ENCODE measurements at places on chromosomes 11 and 22.

GRCh38 chr11:35907648-35908431 is 36.0 kb upstream of the LDLRAD3 start:
- no peak for DNase-seq

DNA sequence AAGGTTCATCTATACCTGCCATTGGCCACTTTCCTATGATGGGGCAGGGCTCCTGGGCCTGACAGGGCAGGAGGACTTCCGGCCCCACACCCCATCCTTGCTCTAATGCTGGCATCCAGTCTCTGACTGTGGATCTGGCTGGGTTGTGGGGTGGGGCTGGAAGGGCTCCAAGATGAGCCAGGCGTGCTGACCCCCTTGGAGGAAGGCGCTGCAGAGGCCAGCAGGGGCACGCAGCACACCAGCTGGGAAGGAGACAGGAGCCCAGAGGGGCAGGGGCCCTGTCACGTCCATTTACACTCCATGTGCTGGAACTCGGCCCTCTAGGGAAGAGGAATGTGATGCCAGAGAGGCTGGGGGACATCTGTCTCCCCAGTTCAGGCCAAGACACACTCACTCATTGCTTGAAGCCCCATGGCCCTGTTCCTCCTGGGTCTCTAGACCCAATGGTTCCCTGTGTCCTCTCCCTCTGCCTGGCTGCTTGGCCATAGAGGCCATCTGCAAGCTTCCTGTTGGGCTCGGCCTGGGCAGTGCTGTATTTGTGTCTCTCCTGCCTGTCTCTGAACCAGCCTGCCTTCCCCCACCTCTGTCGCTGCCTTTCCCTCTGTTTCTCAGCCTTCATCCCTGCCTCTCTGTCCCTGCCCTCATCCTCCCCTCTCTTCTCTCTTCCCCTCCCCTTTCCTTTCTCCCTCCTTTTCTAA is 67.5 kb upstream of the NECTIN1 start:
- no peak for DNase-seq

- DNase-seq, result no peak
Measured at GRCh38 chr11:29328961-29329441, 687.8 kb downstream of the KCNA4 start.

- DNase-seq, result no peak
Measured at GRCh38 chr22:49047447-49047846, 780.2 kb downstream of the BRD1 start.

DNA sequence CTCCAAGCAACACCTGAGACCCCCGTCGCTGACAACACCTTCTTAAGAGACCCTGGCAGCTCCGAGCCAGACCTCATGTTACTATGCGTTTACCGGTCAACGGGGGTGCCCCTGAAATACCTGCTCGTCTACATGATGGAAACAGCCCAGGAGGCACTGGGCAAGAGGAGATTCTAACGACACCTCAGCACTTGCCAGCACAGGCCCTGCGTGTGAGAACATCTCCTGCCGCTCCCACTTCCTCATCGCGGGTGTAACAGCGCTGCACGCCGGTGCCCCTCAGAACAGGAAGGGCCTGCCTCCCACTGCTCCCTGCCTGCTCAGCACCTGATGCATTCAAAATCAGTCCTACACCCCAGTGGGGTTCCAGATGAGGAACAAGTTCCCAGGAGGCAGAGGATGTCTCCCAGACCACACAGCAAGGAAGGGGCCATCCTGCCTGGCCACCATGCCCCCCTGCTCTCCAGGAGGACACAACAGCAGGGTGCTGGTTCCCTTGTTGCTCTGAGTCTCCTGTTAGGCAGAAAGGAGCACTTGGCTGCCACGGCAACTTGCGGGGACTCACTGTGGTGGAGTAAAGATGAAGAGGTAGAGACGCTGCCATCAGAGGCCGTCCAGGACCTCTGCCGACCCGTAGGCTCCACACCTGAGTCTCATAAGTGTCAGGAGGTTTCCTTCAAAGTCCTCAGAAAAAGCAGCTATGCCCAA is 2.1 kb downstream of the TOLLIP start:
- no peak for DNase-seq

- DNase-seq, result peak; percentile 19
Measured at GRCh38 chr11:16924826-16925560, 89.2 kb downstream of the PLEKHA7 start.

- peak; percentile 80 for DNase-seq
Measured at GRCh38 chr11:111604392-111605009, 2.3 kb downstream of the SIK2 start.

DNA sequence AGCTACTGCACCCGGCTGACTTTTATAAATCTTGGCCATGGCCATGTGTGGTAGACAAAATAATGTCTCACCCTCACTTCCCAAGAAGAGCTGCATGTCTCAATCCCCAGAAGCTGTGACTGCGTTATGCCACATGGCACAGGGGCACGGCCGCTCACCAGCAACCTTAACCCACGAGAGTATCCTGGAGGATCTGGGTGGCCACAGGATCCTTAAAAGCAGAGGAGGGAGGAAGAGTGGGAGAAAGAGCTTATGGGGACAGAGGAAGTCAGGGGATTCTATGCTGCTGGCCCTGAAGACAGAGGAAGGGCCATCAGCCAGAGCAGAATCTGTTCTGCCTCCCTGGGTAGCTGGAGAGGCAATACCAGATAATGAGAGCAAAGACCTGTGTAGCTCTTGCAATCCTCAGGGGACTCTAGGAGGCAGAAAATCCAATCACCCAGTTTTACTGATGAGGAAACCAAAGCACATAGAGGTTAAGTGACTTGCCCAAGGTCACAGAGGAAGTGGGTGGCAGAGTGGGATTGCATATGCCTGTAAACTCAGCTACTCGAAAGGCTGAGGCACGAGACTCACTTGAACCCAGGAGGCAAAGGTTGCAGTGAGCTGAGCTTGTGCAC is 55.3 kb downstream of the CELSR1 start:
- DNase-seq, result no peak

DNA sequence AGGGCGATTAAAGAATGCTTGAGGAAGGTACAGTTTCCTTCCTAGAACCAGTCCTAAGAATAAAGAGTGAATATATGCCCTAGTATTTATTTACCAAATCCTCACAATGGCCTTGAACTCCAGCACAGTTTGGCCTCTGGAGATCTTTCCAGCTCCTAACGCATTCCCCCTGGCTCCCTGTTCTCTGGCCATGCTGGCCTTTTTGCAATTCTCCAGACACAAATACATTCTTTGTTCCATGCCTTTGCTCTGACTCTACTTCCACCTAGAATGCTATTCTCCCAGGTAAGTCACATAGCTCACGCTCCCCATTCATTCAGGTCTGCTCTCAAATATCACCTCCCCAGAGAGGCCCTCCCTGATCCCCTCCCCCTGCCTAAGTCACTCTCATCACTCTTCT is 3.7 kb upstream of the DGKZ start:
- no peak for DNase-seq

GRCh38 chr11:35293035-35293434 is 126.3 kb downstream of the SLC1A2 start:
- no peak for DNase-seq

DNA sequence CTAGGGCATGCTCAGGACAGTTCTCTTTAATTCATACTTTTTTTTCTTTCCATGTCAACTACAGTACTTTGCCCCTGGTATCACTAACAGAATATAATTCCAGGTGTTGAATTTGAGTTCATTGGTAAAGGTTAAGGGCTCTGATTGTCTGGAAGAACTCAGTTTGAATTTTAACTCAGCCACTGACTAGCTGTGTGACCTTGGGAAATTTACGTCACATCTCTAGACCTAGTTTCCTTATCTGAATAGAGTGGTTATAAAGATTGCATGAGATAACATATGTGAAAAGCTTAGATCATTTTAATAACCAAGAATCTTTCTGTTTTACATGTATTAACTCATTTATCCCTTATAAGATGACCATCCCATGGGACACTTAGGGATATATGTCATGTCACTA is 15.8 kb upstream of the ZC3H12C start:
- DNase-seq, result no peak

GRCh38 chr11:841981-842369 is 354 bp downstream of the POLR2L start:
- DNase-seq, result no peak

DNA sequence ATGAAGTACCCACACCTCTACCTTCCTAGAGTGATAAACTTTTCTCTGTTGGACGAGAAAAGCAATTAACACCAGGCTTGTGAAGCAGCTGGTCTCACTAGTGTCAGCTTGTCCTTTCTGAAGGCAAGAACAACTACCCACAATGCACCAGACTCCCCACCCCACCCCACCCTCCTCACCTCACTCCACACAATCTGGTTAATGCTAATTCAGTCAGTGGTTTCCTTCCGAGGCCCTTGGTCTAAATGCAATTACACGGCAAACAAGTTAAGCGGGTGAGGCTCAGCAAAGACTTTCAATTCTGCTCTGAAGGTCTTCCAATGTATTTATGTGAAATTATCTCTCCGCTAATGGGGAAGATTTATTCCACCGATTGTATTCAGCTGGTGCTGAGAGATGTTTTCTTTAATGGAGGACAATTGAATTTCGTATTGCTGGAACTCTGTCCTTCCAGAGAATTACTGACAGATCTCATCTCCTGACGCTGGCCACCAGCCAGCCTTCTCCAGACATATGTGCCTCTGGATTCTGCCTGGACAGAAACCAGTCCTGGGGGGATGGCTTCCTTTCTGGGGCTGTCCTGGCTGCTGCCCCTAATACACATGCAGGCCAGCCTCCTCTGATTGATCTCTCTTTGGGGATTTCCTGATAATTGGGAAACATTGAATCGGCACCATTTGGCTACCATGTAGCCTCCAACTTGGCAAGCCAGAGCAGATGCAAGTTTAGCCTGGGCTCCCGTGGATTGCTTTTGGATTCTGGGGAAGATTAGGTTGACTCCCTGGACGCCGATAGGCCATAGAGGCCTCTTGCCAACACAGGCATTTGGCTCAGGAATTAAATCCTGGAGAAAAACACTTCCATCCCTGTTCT is 165.8 kb upstream of the NARS2 start:
- DNase-seq, result no peak

- no peak for DNase-seq
Measured at GRCh38 chr22:37634417-37634924, 5.0 kb upstream of the SH3BP1 start.

DNA sequence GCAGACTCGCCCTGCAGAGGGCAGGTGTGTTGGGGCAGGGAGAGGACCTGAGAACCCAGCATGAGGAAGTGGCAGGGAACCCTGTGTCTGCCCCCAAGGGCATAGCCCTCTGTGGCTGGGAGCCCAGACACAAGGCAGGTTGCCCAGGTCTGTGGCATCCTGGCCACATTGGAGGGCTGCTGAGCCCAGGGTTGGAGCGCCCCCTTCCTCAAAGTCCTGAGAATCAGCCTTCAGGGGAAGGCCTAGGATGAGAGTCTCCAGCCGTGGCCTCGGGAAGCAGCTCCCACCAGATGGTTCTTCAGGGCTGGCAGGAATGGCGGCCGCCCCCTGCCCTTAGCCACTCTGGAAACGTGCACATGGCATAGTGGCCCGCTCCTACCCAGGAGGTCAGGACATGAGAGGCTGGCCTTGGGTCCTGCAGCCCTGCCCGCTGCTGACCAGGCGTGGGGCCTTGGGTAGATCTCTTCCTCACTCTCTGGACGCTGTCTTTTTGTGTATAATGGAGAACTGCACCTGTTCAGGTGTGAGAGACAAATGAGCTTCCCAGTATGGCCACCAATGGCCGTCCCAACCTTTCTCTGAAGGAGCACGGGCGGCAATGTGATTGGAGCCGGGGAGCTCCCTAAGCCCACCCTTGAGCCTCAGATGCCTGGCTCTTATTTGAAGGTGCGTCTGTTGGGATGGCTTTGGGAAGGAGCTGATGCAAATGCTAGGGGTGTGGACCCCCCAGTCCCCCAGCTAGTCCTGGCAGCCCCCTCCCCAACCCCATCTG is 4.6 kb upstream of the CDC42BPG start:
- no peak for DNase-seq

DNA sequence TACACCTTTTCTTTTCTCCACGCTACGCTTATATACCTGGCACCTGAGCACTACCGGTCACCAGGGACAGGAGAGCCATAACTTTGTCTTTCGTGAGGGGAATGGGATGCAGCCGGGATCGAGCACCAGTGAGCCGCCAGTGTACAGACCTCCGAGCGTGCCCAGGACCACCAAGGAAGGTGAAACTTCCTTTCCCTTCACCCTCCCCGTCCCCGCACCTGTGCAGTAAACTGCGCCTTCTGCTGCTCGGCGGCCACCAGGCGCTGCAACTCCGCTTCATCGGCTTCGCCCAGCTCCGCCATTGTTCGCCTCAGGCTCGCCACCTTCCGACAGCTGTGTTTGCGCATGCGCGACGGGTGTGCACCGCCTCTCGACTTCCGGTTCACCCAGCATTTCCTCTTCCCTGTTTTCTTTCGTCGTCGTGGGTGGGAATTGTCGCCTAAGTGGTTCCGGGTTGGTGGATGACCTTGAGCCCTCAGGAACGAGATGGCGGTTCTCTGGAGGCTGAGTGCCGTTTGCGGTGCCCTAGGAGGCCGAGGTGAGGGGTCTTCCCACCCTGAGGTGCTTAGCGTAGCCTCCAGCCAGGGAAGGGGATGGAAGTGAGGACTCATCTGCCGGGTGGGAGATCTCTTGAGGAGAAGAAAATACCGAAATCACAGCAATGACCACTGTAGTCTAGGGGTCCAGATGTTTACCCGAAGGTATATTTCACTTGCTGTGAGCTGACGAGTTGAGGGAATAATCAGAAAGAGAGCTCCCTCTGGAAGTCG is at the start of the genes SDHD and TIMM8B:
TSS of gene SDHD (plus strand) at position 452 of the 770 bp plus-strand sequence. CDS start at position 487, 35 bp downstream.
TSS of gene TIMM8B (minus strand) at position 335 of the 770 bp plus-strand sequence. CDS start at position 302, 33 bp downstream.
- peak; percentile 97 for DNase-seq

- no peak for DNase-seq
Measured at GRCh38 chr11:35029979-35030682, 108.8 kb upstream of the CD44 start.

DNA sequence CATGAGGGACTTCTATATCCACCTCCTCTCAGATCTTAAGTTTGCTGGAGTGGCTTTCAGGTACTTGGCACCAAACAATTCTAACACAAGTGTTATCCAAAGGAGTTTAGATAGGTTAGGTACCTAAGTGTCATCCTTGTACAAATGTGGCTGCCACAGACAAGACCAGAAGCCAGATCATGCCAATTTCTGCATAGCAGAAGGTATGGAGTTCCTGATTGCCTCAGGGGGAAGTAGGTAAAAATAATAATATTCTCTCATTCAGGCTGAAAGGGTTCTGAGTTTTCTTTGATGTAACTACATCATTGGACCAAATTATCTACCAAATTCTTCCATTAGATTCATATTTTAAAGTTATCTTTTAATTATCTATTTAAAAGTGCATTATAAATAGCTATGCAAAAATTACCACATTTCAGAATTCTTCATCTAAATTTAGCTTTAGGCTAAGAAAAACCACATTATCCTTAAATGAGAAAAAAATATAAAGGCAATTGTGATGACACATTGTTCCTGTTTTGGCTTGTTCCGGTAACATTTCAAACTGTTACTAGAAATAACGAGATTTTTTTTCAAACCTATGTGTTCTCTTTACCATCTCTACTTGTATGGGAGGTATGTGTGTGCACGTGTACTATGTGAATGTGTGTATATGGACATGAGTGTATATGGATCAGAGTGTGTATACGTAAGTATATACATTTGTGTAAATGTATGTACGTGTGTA is 66.2 kb upstream of the POU2AF2 start:
- no peak for DNase-seq

- no peak for DNase-seq
Measured at GRCh38 chr11:35393098-35393497, 26.3 kb downstream of the SLC1A2 start.

DNA sequence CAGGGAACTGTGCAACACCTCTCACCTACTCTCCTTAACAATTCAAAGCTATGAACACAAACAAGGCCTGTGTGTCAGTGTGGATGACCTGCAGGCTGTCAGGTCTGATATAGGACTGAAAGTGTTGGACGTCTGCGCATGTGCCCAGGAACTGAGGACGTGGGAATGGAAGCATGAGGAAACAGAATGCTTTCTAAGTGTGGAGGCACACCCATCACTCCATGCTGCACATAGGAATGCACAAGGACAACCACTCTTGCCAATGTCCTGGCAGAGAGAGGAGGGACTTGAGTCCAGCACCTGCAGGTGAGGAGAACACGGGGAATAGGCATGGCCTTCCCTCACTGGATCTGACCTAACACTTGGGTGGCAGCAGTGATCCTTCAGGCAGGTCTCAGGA is 874.3 kb downstream of the OPCML start:
- DNase-seq, result no peak

Measured in globus pallidus (tissue), 1 donor.